ENCODE measurements at places on chromosomes 1 and 21.

- DNase-seq: no peak
Observed at GRCh38 chr1:90959352-90960206, 62.3 kb downstream of the ZNF644 start.

DNA sequence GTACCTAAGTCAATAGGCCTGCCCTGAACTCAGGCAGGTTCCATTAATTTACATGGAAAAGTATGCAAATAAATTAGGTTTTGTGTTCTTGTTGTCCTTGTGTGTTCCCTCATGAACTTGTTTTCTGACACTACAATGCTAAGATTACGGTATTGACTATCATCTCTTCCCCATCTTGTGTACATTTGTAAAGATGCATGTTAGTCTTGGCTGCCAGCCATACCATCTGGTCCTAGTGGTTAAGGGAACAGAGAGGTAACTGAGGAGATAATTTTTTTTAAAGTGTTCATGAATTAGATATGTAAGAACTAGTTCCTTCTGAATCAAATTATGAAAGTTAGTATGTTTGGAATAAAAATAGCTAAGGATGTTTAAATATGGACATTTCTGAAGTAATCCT, 167.6 kb upstream of the ADAMTS5 start:
- peak; percentile 2 for DNase-seq

GRCh38 chr21:33026878-33027400, 1.2 kb downstream of the OLIG2 start:
- no peak for DNase-seq

GRCh38 chr1:236862615-236863211, 67.6 kb downstream of the MTR start:
- DNase-seq: peak; percentile 7

- no peak for DNase-seq
Observed at GRCh38 chr1:234620272-234621126, 10.5 kb upstream of the IRF2BP2 start.

GRCh38 chr1:15400627-15401026, 9.1 kb upstream of the EFHD2 start:
- DNase-seq: no peak

- DNase-seq: no peak
Observed at GRCh38 chr21:38042246-38042645, 126.0 kb upstream of the KCNJ6 start.

GRCh38 chr1:89843273-89844130, 22.7 kb downstream of the LRRC8D start:
- peak; percentile 70 for DNase-seq

GRCh38 chr1:57208741-57209302, 215.0 kb downstream of the DAB1 start:
- DNase-seq: no peak

GRCh38 chr1:246151796-246152434, 355.2 kb downstream of the SMYD3 start:
- peak; percentile 18 for DNase-seq

DNA sequence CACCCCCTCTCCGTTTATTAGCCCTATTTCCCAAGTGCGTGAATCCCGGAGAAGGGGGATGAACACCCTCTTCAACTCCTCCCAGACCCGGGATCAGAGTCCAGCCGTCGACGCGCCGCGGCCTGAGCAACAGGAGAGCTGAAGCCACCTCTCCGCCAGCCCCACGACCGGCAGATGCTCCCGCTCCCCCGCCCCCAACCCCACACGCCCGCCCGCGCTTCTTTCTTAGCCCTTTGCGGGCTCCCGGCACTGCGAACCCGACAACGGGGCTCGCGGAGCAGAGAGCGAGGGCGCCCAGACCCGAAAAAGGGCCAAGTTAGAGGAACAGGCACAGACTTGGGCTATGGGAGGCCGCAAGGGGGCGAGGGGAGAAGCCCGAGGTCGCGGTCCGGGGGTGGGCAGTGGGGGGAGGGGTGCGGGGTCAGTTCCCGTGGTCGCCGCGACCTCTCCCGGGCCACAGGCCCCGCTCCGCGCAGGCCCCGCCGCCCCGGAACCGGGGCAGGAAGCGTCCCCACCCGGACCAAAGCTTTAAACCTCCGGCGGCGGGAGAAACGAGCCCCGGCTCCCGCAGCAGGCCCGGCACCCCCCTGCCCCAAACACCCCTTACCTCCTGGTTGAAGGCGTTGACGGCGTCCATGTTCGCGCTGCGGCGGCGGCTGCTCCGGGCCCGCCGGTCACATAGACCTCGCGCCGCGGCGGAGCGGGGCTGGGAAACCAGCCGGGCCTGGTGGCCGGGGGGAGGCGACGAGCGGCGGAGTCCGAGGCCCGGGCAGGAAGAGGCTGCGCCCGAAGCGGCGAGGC, 662 bp downstream of the SCAF4 start:
- no peak for DNase-seq

DNA sequence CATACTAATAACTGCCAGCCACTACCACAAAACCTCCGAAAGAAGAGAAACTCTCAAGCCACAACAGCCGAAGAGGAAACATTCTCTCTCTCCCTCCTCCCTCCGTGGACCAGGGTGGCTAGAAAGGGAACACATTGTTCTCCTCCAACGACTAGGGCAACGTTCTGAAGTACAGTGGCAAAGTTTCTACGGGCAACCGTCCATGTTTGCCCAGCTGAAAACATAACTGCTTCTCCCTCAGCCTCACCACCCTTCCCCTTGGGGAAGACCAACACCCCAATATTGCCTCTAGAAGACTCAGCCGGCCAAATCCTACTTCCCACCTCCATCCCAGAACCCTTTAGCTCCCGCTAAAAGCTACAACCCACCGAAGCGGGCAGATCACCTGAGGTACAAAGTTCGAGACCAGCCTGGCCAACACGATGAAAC, 2.0 kb downstream of the GLUL start:
- no peak for DNase-seq

- no peak for DNase-seq
Observed at GRCh38 chr1:64405833-64406232, 64.1 kb upstream of the CACHD1 start.

GRCh38 chr1:52707927-52708655, 9.9 kb upstream of the COA7 start:
- peak; percentile 24 for DNase-seq

- DNase-seq: no peak
Observed at GRCh38 chr21:17105932-17106331, 406.9 kb upstream of the CXADR start.

DNA sequence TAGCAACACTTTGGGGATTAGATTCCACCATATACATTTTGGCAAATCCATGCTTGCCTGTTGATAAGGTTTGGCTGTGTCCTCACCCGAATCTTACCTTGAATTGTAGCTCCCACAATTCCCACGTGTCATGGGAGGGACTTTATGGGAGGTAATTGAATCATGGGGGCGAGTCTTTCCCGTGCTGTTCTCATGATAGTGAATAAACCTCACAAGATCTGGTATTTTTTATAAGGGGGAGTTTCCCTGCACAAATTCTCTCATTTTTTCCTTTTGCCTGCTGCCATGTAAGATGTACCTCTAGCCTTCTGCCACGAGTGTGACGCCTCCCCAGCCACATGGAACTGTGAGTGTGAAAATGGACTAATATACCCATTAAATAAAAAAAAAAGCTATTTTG, 265.3 kb downstream of the MRPL39 start:
- DNase-seq: no peak

GRCh38 chr1:227886993-227887696, 60.6 kb downstream of the WNT9A start:
- peak; percentile 53 for DNase-seq

DNA sequence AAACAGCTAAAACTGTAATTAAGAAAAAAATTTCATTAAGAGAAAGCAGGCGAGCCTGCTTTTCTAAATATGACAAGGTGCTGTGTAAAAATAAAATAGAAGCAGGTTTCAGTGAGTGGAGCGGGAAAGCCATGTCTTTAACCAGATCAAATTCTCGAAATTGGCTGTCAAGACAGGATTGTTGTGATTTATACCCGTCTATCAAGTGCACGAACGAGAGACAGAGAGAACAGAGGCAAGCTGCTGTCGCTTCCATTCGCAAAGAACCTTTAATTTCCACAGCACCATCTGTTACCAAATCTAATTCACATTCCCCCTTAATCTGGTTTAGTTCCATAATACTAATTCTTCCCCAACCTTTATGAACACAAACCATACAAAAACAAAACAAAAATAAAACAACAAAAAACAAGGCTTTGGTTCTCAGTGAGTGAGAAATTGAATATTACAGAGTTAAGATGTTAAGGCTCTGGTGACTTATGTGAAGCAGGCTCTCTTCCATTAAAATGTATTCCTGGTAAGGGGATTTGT, 35.0 kb downstream of the ESRRG start:
- DNase-seq: no peak

DNA sequence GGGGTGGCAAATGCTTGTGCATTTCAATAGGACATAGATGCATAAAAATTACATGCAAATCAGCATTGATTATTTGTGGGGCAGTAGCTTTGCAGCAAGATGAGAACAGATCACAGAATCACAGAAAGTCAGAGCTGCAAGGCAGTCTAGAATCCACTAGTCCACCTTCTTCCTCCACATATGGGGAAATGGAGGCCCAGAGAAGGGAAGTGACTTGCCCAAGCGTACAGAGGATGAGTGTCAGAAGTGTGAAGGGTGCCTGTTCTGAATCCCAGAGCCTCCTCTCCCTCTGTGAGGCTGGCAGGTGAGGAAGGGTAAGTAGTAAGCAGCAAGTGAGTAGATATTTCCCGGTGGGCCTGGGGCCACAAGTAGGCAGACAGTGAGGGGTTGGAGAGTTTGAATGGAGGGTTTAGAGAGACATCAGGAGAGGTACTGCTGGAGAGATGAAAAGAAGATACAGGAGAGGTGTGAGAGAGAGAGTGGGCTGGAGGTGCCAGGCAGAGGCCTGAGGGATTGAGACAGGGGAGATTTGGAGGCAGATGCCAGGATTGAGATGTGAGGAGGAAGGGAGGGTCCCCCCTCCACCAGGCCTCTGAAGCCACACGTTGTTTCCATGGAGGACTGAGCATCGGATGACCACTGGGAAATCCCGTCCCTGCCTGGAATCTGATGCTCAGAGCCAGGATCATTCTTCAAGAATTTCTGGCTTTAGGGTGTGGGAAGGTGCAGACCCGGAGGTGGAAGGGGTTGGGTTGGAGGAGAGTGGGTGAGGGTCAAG, 4.8 kb upstream of the MYOG start:
- DNase-seq: no peak

- no peak for DNase-seq
Observed at GRCh38 chr21:29550205-29550604, 251.5 kb downstream of the BACH1 start.

- no peak for DNase-seq
Observed at GRCh38 chr21:44370027-44370735, 16.8 kb downstream of the TRPM2 start.

DNA sequence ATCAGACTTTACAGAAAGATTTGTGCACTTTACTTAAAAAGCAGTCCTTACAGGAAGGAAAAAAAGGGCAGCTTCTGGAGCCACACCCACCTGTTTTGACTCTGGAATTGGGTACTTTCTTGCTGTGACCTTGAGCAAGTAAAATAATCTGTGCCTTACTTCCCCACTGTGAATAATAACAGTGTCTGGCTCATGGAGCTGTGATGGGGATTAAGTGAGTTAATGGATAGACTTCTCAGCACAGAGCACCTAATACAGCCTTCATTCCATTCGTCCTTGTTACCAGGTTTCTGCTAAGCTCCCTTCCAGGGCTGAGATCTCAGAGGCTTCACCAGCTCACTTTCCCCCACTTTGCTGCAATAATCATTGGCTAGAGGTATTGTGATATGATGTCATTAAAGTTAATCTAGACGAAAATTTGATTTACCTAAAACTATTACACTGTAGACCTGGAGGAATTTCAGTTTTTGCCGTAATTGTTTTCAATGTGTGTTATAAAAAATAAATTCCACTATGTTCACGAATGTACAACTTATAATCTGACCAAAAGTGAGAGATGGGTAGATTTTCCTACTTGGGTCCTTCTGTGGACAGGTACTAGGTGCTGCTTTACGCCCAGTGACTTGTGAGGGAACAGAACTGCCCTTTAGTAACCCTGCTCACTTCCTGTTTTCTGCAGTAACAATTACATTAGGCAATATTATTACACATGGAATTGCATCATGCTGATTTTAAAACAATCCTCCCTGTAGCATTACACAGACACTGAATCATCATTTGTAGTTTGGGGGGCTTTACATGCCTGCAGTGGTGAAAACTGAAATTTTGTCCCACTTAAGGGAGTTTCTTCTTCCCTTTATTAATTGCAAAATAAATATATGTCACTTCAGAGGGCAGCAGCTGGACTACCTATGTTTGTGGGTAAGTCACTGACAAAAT, 19.7 kb upstream of the ABCG1 start:
- DNase-seq: peak; percentile 55

GRCh38 chr1:37931102-37931360, 15.8 kb downstream of the INPP5B start:
- no peak for DNase-seq

- DNase-seq: no peak
Observed at GRCh38 chr1:35557118-35557610, at the start of gene KIAA0319L. Gene KIAA0319L (minus strand): TSS chr1:35557403. CDS start chr1:35554491, 2,912 bp downstream.

- DNase-seq: no peak
Observed at GRCh38 chr1:119327094-119327449, 41.5 kb upstream of the HAO2 start.

- no peak for DNase-seq
Observed at GRCh38 chr1:15756143-15757015, 2.2 kb upstream of the FBLIM1 start.

GRCh38 chr1:227954163-227954850, 6.6 kb upstream of the WNT9A start:
- no peak for DNase-seq

GRCh38 chr1:166859597-166859996, 16.5 kb downstream of the TADA1 start:
- DNase-seq: no peak

GRCh38 chr1:168271636-168272035, 9.0 kb upstream of the TBX19 start:
- DNase-seq: no peak

DNA sequence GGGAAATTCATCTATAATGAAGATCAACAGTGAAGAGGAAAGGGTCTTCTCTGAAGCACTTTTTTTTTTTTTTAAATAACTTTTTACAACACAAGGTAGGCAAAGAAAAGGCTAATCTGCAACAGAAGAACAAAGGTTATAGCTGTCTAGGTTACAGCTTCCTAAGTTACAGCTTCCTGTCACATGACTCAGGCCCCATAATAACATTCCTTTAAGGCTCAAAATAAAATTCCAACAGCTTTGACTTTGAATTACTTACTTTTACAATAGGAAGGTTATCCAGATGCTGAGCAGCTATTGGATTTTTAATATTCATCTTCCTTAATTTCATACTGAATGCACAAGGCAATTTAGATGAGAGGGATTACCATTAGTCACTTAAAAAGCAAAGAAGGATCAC, 40.4 kb upstream of the TMEM61 start:
- no peak for DNase-seq

Data from astrocyte of the spinal cord (primary cell).